Astrocyte of the spinal cord (primary cell): ENCODE measurements at places on chromosomes 7 and 10.

DNA sequence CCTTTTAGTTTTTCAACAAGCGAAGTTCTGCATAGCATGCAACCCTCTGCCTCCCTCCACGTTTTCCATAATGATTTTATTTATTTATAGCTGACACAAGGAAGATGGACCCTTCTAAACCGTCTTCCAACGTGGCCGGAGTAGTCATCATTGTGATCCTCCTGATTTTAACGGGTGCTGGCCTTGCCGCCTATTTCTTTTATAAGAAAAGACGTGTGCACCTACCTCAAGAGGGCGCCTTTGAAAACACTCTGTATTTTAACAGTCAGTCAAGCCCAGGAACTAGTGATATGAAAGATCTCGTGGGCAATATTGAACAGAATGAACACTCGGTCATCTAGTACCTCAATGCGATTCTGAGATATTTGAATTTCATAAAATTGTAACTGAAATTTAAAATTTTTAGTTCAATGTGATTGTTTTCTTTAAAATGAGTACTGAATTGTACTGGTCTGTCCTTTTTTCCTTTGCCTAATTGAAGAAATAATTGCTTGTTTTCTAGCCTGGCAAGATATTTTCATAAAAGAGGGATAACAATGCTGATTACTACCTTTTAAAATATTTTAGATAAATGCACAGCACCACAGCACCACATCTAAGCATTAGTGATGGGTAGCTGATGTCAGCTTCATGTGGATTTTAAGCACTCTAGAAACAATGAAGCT, 41.5 kb upstream of the SLC39A12 start:
- peak; percentile 64 for DNase-seq

DNA sequence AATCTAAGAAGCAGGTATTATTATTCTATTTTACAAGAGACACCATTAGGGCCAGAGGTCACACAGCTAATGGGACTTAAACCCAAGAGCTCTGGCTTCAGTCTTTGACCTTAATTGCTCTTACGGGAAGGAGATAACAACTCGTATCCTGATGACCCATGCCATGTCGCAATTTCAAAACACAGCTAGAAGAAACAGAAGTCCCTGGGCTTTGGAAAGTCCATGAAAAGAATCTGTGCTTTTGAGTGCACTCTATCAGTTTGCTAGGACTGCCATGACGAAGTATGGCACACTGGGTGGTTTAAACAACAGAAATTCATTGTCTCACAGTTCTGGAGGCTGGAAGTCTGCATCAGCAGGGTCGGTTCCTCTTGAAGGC, 247.8 kb upstream of the AOAH start:
- no peak for DNase-seq

DNA sequence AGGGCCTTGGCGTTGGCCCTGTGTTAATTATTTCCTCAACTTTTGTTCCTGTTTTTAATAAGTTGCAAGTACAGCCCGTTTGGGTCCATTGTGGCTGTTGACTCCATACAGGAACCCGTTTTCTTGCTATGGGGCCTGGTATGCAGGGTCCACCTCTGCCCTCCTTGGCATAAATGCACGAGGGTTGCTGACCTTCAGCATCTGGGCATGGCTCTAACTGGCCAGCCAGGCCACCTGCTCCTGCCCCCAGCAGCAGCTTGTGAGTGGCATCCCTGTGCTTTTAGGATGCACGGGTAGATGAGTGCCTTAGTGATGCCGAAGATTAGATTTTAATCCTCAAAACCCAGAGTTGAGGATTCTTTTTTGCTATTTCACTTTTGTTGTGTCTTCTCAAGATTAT, 123.2 kb downstream of the GLRX3 start:
- no peak for DNase-seq

- DNase-seq = peak; percentile 65
Observed at GRCh38 chr7:39465055-39465929, 100.9 kb upstream of the YAE1 start.

- DNase-seq = no peak
Observed at GRCh38 chr10:60534761-60535389, 145.2 kb upstream of the ANK3 start.

GRCh38 chr10:78532480-78533042, 498.9 kb downstream of the RPS24 start:
- DNase-seq = no peak

DNA sequence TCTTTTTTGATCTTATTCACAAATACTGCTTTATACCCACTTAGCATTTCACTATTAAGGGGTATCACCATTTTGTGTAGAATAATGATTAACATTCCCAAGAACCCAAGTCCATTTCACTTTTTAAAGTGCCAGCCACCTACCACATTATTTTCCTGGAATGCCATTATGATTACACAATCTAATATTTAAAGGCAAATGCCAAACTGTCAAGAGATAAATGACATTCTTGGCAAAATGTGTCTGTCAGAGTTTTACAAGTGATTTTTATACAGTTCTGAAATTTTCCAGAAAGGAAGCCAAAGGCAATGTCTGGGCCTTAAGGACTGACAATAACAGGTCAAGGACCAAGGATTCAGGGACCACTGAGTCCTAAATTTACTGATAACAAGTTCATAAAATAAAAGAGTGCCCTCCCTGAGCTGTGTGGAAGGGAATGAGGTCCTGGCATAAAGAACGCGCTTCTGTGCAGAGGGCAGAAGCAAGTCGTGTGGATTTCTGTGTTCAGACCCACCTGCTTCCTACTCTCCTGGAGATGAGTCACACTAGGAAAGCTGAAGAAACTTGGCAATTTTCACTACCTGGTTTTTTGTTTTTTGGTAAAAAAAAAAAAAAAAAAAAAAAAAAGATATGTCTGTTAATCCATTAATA, 66.5 kb downstream of the UBE2H start:
- no peak for DNase-seq

- DNase-seq = no peak
Observed at GRCh38 chr7:2503056-2503941, 16.3 kb upstream of the LFNG start.

GRCh38 chr10:124566981-124567835, 105.6 kb downstream of the LHPP start:
- no peak for DNase-seq

DNA sequence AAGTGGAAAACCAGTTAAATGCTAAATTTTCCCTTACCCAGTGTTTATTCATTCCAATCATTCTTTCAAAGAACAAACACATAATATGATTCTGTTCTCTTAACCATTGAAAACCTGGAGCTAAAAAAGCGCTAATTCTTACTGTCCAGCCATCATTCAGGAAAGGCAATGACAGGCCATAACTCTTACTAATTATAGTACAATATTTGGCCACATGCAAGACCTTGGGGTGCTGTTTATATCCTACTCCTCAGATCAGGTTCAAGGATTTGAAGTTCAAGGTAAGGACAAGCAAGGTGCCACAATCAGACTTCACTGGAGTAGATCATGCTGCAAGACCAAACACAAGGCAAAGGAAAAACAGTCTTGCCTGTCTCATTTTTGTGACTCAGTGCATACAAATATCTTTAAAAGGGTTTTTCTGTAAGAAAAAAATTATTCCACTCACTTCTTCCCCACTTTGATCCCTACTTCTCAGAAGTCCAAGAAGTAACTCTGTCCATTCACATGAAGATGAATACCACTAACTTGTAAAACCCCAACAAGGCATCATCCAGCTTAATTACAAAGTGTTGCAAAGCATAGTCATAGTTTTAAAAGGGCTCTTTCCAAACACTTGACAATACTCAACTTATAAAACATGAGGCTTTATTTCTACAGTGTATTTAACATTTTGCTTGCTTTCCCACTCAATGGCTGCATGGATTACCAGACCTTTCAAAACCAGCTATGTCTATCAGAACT, 153.0 kb downstream of the DOCK4 start:
- DNase-seq = no peak
